Retina (tissue), 1 donor: ENCODE measurements at places on chromosomes 2 and 18.

GRCh38 chr2:113038291-113038690 is 14.4 kb downstream of the IL36B start:
- no peak for DNase-seq

DNA sequence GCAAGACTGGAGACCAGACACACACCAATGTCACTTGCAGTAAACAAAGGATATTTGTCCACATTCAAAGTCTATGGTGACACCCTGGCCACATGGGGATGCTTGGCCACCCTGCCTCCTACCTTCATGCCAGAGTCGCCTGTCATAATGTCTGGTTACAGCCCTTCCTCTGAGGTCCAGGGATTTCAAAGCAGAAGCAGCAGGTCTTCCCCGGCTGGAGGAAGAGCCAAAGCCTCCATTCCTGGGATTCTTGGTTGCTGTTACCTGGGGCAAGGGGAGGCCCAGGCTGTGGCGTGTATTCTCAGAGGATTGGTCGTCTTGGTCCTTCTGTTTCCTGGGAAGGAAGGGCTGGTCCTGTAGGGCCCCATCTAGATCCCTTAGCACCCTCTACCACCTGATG is 2.3 kb upstream of the ALPP start:
- DNase-seq = no peak

- DNase-seq = no peak
Observed at GRCh38 chr18:71115261-71115660, 826.4 kb downstream of the SOCS6 start.

DNA sequence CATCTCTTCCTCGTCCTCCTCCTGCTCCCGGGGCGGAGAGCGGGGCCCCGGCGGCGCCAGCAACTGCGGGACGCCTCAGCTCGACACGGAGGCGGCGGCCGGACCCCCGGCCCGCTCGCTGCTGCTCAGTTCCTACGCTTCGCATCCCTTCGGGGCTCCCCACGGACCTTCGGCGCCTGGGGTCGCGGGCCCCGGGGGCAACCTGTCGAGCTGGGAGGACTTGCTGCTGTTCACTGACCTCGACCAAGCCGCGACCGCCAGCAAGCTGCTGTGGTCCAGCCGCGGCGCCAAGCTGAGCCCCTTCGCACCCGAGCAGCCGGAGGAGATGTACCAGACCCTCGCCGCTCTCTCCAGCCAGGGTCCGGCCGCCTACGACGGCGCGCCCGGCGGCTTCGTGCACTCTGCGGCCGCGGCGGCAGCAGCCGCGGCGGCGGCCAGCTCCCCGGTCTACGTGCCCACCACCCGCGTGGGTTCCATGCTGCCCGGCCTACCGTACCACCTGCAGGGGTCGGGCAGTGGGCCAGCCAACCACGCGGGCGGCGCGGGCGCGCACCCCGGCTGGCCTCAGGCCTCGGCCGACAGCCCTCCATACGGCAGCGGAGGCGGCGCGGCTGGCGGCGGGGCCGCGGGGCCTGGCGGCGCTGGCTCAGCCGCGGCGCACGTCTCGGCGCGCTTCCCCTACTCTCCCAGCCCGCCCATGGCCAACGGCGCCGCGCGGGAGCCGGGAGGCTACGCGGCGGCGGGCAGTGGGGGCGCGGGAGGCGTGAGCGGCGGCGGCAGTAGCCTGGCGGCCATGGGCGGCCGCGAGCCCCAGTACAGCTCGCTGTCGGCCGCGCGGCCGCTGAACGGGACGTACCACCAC is 2.1 kb downstream of the GATA6 start:
- peak; percentile 71 for DNase-seq

GRCh38 chr2:1140389-1141003 is 189.8 kb downstream of the SNTG2 start:
- DNase-seq = peak; percentile 63

- DNase-seq = no peak
Observed at GRCh38 chr2:20595439-20596192, 55.3 kb downstream of the HS1BP3 start.

DNA sequence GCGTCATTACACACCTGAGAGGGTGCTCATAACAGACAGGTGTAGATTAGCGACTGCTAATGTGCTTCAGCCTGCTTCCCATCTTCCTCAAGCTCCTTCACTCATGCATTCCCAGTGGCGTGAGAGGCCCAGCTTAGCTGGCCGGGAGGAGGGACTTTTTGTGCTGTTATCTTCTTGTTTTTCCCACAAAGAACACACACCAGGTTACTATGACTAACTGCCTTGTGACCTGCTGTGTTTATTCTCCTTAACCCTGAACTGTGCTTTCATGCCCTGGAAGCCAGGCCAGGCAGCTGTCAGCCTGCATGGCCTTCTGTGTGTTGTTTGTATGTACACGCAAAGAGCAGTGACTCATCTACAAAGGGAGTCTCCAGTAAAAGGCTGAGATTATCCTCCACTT is 143.8 kb downstream of the PIEZO2 start:
- DNase-seq = no peak

- peak; percentile 84 for DNase-seq
Observed at GRCh38 chr2:130756053-130756873, 923 bp downstream of the AMER3 start.

DNA sequence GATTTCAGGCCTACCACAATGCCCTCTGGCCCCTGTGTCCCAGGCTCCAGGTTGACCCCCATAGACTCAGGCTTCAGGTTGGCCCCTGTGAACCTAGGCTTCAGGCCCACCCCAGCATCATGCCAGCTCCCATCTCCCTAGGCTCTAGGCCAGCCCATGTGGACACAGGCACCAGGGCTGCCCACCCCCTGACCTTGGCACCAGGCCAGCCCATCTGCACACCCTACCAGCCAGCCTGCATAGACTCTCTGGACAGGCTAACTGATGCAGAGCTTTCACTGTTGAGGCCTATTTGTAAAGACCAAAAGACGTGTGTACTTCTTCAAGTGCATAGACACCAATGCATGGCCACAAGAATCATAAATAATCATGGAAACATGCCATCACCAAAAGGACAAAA is 83.9 kb downstream of the VAPA start:
- no peak for DNase-seq

GRCh38 chr18:44096016-44096415 is 584.7 kb upstream of the SETBP1 start:
- DNase-seq = no peak

DNA sequence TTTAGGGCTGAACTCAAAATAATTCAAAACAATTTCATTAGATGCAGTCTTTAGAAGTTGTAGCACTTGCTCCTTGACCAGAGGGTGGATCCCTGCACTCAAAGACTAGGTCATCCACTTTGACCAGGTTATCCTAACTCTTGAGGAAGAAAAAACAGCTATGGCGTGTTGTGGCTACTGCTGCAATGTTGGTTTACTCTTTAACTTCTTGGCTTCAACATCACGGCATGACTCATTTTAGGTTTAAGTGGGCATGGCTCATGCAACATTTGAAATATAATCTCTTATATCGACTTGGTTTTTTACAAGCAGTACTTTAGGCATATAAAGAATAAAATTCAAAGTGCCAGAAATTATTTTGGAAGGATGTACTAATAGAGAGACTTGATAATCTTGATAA is 35.4 kb downstream of the ANKRD29 start:
- DNase-seq = no peak

- DNase-seq = no peak
Observed at GRCh38 chr18:10258836-10259474, 195.5 kb upstream of the APCDD1 start.

DNA sequence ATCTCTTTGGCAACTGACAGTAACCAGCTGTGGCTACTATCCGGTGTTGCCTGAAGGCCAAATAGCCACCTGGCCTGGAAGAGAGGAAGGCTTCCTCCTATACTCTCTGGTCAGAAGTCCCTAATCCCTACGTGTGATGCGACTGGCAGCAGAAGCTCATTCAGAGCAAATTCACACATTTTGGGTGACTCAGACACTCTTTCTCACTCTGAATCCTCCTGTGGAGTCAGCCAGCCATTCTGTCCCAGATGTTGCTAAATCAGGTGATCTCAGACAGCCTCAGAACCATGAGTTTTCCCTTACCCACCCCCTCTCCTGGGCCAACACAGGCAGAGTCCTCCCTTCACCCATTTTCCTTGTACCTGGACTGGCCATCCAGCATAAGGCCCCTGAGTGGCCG is 34.7 kb downstream of the CFAP53 start:
- no peak for DNase-seq

- no peak for DNase-seq
Observed at GRCh38 chr2:45743531-45744396, 92.3 kb downstream of the PRKCE start.

DNA sequence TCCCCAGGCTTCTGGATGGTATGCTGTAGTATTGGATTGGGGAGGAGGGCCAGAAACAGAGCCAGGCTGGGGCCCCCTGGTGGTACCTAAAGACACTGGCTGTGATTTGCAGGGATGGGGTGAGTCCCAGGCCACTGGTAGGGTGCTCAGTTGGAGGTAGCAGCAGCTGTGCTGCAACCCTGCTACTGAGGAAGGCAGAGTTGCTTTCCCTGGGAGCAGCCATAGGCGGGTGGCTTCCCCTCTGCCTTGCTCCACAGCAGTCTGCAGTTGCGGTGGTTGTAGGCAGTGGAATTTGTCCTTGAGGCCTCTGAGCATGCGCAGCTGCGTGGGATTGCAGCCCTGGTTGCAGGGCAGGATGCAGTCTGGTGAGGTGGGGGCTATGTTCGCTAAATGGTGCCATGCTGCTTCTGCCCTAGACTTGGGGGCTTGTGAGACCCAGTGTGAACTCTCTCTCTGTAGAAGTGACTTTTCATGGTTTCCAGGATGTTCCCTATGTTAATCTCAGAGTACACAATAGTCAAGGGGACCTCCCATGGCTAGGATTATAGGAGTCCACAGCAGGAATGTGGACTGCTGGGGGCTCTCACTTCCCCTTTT is 443.5 kb downstream of the XIRP2 start:
- peak; percentile 34 for DNase-seq

DNA sequence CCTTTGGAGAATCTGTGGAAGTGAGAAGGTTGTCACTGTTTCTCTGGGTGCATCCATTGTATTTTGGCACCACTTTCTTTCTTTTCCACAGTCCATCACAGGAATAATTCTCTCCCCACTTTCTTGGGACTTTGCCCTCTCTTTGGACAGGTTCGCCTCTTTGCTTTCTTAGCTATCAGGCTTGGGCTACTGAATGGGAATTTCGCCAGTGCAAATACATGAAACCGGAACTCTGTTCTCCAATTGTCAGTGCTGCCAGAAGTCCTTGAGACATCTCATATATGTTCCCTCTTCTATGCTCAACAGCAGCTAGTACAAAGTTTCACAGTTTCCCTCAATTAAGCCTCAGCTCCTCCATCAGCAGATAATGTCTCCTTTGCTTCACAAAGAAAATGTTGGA is 76.2 kb downstream of the NABP1 start:
- no peak for DNase-seq

DNA sequence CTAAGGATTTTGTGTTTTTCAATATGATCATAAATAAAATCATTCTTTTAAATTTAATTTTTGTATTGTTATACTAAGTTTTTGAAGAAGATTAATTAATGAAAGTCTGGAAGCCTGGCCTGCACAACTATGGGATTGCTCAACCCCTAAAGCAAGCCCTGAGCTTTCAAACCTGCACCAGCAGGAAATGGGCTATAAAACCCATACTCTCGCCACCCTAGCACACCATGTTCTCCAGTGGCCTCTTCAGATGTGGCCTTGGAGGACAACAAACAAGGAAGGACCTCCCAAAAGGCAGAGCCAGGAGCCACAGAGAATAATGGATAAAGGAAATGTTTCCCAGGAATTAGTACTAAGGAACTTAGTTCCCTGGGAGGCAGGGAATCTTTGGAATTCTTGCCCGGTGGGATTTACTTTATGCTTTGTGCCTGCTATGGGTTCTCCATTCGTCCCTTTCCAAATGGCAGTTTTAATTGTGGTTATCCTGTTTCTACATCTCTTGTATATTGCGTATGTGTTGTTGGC is 212.5 kb downstream of the ZFP36L2 start:
- no peak for DNase-seq

DNA sequence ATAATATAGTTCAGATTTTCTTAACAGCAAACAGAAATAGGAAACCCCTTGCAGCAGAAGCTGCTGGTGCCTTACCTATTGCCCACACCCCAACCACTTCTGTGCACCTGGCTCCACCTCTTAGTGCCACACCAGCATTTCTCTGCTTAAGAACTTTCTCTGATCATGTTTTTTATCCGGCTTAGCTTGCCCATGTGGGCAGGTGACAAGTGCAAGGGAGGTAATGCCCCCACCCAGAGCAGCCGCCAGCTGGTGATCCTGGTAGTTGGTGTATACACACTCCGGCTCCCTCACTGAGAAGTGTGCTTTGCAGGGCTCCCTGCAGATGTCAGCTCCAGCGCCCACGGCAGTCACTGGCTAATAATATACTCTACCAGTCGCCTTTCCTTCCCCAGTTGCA is 126.3 kb downstream of the ALPK2 start:
- no peak for DNase-seq

GRCh38 chr2:143891879-143892308 is 628.0 kb downstream of the ZEB2 start:
- DNase-seq = no peak

DNA sequence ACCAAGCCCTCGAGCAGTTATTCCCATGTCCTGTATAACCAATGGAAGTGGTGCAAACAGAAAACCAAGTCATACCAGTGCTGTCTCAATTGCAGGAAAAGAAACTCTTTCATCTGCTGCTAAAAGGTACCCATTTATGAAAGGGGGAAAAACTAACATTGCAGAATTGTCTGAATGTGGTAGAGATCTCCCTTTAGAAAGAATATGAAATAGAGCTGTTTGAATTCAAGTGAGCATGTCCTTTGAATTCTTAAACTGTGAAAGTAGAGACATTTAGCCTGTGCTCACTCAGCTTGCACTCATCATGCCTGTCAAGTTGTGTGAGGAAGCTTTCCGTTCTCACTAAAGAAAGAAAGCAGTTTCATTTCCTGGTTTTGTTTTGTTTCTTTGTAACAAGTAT is 87.4 kb downstream of the EML4 start:
- DNase-seq = no peak

- DNase-seq = no peak
Observed at GRCh38 chr2:182115258-182115657, 129.6 kb downstream of the PPP1R1C start.

- no peak for DNase-seq
Observed at GRCh38 chr2:163641986-163642385, 93.8 kb downstream of the FIGN start.

GRCh38 chr18:55446996-55447671 is 140.9 kb downstream of the TCF4 start:
- DNase-seq = no peak

DNA sequence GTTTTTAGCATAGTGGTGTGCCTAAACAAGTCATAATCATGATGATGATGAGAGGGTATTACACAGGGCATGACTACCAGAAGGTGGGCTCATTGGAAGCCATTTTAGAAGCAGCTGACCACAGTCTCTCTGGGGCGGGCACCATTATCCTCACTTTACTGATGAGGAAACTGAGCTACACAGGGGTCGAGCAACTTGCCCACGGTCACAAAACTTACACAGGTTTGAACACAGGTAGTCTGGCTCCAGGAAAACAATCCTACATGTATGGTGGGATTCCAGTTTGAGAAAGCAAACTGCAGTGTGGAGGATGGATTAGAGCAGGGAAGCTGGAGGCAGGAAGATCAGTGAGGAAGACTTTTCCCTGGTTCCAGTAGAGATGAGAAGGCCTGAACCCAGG is 6.2 kb downstream of the RHOB start:
- no peak for DNase-seq
